ENCODE measurements at places on chromosomes 2 and 18.

- DNase-seq, result no peak
Observed at GRCh38 chr18:79513381-79514081, 117.8 kb downstream of the NFATC1 start.

DNA sequence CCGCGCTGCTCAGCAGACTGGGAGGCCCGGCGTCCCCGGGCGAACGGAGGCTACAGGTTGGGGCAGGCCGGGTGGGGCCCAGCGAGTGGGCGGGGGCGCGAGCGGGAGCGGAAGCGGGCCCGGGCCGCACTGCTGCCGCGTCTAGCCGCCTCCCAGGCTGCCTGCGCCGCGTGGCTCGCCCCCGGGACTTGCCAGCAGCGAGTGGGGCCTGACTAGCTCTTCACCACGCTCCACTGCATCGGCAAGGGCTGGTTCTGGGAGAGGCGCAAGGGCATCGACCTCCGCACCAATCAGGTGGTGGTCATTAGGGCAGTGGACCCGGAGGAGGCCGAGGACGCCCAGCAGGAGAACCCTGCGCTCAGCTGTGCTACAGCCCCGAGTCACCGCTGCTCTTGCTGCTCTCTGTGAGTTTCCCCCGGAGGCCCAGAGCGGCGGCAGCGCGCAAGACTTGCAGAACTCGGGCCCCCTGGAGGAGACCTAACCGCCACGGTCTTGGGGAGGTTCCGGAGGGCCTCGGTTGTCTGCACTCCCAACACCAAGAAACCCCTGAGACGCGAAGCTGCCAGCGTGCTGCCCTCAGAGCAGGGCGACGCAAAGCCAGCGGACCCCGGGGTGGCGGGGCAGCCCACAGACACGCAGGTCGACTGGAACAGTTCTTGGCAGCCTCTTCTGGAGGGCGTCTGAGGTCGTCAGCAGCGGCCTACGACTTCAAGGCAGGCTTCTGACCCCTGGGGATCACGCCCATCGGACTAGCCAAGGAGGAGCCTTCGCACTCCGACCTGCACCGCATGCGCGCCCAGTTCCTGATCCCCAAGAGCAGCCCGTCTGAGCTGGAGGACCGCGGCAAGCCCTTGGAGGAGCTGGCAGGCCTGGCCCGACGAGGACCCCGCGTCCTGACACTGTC, 27.2 kb upstream of the PTPN2 start:
- DNase-seq, result peak; percentile 57

- DNase-seq, result no peak
Observed at GRCh38 chr2:160917850-160918249, 242.4 kb upstream of the TANK start.

GRCh38 chr2:39164089-39164488, 43.2 kb upstream of the SOS1 start:
- no peak for DNase-seq

- DNase-seq, result peak; percentile 92
Observed at GRCh38 chr2:96374211-96374951, 38.8 kb downstream of the NCAPH start.

- no peak for DNase-seq
Observed at GRCh38 chr18:525036-525797, 24.7 kb upstream of the COLEC12 start.

GRCh38 chr2:109046925-109047508, 58.0 kb upstream of the EDAR start:
- DNase-seq, result no peak

GRCh38 chr2:54348646-54349045, 92.6 kb upstream of the TSPYL6 start:
- peak; percentile 81 for DNase-seq

- no peak for DNase-seq
Observed at GRCh38 chr2:145159676-145160075, 639.8 kb upstream of the ZEB2 start.

DNA sequence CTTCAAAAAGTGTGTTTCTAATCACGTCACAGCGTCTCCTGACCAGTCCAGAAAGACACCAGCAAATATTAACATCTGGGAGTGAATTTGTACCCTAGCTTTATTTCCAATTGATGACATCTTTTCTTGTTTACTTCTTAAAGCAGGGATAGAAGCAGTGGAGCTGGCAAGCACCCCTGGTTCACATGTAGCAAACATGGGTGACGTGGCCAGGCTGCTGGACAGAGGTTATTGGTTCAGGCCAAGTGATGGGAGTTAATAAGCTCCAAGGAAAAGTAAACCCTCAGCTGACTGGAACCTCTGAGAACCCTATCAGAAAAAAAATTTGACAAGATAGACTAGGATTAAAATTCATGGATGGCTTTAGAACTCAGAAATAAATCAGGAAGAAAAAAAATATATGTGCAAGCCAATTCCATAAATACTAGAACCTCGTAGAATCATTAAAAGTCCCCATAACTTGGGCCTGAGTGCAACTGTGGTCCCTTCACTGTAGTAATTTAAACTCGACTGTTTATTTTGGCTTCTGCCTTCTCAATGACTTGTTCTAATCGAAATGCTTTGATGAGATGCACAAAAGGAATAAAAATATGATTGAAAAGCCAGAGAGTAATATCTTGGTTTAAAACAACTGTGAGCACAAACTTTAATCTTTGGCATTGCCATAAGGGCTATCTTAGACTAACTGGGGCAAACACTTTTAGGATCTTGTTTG, 121.5 kb upstream of the CTAGE1 start:
- no peak for DNase-seq

GRCh38 chr2:170073288-170073687, 104.7 kb upstream of the MYO3B start:
- peak; percentile 57 for DNase-seq

DNA sequence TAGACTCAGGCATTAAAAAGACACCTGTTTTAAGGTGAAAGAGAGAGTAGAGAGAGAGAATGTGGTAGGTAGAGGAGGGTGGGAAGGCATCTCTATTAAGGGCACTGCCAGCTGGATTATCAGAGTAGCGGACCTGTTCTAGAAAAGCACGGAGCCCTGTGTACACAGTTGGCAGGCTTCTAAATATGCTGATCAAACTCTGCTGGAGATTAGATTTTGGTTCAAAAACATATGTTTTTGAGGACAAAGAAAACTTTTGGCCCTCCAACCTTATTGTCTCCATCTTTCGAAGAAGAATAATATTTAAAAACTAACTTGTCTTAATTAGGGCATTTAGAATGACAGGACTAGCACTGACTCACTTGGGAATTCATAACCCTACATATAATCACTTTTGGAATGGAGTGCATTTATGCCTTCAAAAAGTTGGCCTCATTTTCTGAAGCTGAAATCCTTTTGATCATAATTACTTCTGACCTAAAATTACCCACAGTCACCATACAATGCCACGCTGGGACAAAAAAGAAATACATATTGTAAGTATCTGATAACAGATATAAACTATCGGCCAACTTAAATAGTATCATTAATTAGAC, 254.6 kb downstream of the MEIS1 start:
- DNase-seq, result peak; percentile 28

- no peak for DNase-seq
Observed at GRCh38 chr2:123935405-123935804, 89.7 kb upstream of the CNTNAP5 start.

DNA sequence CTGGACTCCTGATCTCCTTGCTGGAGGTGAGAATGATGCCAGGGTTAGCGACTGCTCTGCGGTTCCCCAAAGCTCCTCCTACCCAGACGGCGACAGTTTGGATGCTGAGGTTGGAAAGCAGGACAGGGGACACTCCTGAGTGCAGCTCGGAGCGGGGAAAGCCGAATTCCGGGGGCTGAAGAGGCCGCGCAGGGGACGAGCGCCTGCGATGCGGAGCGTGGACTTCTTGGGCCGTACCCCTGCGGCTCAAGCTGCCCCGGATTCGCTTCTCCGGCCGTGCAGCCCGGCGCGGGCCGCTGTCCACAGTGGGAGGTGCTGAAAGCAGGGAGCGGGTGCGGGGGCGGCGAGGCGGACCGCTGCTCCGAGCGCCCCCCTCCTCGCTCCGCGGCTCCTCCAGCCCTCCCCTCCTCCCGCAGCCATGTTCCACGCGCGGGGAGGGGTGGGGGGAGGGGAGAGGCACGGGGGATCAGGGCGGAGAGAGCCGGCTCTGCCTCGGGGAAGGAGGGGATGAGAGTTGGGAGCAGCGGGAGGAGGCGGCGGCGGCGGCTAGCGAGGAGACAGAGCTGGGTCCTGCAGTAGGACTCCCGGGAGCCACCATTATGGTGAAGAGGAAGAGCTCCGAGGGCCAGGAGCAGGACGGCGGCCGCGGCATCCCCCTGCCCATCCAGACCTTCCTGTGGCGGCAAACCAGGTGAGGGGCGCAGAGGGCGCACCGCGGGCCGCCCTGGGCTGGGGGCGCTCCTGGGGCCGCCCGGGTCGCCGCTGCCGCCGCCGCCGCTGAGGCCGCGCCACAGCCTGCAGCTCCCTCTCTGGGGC, at the start of gene UNC80:
UNC80 (plus strand) TSS at position 359 of the 816 bp plus-strand sequence; CDS start at position 600, 241 bp downstream.
- DNase-seq, result peak; percentile 84

- DNase-seq, result no peak
Observed at GRCh38 chr2:201059961-201060755, 11.3 kb downstream of the HYCC2 start.

DNA sequence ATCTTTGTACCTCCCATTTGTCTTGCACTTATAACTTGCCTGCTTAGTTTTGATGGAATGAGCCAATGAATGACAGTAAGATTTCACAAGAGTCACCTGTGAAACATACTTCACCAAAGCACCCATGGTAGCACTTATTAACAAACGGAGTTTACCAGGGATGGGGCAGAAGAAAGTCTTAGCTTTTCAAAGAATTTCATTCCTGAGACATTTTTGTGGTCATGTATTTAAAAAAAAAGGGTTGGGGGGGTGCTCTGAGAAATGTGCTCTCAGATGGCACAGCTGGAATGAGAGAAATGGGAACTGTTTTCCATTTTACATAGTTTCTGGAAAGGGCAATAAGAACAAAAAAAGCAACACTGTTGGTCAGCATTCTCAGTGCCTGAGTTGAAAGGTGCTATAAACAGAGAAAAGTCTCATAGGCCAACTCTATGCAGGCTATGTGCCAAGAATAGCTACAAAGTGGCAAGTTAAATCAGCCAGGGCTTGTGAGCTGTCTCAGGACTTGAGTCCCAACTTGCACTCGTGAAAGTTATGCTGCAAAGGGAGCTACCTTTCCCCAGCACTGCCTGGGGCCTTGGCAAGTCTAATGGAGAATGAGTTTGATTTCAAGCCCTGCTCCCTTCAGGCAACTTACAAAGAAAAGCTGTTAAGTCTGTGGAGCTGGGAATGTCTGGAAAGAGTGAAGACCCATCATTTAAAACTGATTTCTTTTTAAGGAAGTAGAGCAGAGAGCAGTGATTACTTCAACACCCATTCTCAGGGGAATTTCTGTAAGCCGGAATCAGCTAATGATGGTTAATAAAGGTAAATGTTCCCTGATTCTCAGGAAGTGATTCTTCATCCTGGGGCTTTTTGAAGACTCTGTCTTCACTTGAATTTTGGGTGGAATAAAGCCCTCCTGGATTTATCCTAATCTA, 170.6 kb downstream of the SLC8A1 start:
- peak; percentile 49 for DNase-seq

DNA sequence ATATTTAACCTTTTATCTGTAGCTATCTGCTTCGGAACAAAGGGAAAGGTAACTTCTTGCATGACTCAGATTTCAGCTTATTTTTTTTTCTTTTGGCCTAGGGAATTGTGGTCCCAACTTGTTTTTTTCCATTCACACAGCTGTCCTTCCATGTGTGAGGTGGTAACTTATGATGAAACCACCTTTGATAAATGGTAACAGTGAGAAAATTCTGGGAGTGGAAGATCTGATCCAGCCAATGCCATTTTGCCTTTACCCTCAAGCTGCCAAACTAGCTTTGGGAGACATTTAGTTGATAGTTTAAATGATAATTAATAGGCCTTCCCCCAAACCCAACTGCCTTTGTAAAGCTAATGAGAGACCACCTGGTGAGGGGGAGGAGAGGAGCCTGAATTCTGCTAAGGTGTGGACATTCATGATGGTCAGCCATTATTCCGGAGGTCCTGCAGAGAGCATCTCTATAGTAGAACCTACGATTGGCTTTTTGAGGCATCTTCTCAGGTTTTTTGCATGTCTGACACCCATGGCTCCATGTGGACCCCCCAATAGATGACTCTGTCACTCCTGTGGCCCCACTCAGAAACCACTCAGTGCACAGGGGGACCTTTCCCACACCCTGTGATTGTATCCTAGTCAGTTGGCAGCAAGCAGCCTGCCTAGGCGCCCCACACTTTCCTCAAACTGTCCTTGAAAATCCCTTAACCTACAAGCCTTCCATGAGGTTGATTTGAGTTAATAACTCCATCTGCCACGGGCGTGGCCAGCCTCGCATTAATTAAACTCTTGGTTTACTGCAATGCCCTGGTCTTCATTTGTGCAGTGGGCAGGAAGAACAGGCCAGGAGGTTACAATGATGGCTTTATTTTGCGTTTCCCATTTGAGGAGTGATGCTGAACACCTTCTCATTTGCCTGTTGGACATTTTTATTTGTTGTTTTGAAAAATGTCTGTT, 263.5 kb upstream of the PXDN start:
- DNase-seq, result no peak

- DNase-seq, result no peak
Observed at GRCh38 chr2:40087434-40087833, 308.4 kb upstream of the THUMPD2 start.

DNA sequence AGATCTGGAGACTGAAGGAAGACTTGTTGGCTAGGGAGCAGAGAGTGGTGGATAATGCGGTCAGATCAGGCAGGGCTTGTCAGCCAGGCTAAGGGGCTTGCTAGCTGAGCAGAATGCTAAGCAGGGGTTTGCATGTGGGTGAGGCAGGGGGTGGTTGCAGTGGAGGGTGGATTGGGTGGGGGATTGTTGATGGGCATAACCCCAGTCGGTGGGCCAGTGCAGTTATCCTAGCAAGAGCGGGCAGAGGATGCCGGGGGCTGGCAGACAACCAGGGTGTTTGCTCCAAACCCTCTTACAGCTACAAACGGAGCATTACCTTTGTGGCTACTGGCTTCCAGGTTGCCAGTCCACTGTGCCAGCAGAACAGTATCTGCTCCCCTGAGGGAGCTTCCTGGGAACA, 131.5 kb upstream of the LGALSL start:
- no peak for DNase-seq

DNA sequence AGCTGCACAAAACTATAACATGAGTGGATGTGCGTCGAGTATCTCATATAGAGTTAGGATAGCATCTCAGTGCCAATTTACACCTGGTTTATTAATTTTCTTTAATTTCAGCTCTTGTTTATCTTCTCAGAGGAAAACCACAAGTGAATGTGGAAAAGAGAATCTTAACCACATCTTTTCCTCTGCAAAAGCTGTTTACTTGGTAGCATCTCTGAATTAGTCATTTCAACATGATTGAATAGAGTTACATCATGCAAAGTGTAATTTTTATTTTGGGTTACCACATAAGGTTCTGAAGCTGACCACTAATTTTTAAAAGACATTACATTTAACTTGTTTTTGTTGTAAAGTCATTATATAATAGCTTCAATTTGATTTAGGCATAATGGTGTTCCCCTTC, 83.8 kb upstream of the FAM237A start:
- no peak for DNase-seq

- no peak for DNase-seq
Observed at GRCh38 chr2:222884805-222885424, 24.1 kb downstream of the ACSL3 start.

DNA sequence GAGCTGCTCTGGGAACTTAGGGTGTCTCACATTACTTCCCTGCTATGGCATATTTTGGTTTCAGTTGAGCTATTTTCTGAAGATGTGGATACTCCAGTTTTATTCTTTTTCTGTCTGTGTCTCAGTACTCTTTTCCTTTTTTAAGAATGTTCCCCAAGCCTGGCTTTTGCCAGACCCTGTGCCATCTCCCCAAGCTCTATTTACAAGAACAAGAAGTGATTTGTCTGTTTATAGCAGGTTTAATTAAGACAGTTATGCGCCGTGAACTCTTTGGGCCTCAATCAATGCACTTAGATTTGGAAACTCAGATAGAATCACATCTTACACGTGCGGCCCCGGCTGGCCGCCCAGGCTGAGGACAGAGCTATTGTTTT, 8.9 kb upstream of the SATB2 start:
- DNase-seq, result no peak
